ENCODE measurements at places on chromosomes 6 and 20.
A peak's percentile ranks its signal among the peaks of the same experiment; 100 is the strongest.

DNA sequence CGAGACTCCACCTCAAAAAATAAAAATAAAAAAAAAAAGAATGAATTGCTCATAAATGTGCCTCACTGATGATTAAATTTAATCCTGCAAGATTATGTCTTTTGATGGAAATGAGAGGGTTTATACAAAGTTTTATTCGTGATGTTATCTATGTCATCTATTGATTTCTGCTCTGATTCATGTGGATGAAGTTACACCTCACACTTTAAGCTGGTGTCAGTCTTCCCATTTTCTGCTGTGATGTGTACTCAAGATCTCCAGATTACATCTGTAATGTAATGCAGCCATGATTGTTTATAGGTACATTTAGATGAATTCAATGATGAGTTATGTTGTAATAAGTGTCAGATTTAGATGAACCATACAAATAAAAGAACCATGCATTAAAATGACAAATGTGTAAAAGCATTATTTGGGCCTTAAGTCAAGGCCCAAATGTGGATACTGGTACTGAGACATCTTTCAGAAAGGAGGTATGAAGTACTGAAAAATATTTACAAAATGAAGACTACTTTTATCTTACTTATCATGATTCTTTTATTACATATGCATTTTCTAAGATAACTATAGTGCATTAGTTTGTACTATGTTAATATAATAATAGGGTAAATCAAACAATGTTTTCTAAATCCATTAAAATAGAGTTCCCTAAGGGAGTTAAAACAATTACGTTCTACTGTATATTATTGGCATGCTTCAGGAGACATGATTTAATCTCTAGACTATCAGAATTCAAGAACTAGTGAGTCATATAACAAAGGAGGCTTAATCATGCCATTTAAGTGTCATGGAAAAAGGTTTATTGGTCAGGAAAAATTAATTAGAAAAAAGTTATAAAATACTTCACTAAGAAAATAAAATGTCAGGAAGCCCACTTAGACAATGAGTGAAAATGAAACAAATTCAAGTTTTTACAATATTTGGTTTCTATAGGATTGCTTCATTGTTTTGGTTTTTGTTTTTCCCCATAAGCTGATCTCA, 34.5 kb downstream of the HCRTR2 start:
- DNase-seq = no peak

DNA sequence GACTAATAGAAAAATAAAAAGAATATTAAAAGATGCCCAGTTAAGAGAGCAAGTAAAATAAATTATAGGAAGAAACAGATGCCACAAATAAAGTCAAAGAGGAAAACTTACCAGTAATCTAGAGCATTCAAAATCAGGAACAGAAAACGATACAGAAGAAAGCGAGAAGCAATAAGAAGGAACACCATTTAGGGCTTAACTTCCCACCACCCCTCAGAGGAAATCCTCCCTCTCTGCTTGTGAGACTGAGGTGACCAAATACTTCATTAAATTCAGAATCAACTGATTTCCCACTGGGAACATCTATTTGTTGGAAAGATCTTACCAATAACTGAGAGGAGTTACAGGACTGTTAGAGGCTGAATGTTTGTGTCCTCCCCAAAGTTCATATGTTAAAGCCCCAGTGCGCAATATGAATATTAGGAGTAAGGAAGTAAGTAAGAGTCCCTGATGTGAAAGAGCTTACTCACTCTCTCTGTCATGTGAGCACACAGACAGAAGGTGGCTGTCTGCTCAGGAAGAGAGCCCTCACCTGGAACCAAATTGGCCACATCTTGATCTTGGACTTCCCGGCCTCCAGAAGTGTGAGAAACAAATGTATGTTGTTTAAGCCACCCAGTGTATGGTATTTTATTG, 19.5 kb downstream of the KATNA1 start:
- DNase-seq = no peak

DNA sequence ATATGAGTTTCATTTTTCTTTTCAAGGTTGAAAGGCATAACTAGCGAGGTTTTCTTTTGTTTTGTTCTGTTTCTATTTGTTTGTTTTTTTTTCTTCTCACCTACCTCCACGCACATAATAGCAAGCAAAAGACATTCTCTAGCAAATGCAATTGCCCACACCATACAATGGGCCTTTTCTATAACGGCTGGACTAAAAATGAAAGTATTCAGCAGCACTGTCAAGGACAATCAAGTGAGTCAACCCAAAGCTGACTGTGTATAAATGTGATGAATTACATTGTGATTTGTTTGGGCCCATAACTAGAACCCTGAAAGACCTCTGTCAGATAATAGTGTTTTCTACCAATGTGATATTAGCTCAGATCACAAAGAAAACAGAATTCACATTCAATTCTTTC, 496.7 kb downstream of the RNF144B start:
- DNase-seq = no peak

- DNase-seq = peak; percentile 7
Measured at GRCh38 chr6:95923518-95923917, 92.3 kb upstream of the FUT9 start.

DNA sequence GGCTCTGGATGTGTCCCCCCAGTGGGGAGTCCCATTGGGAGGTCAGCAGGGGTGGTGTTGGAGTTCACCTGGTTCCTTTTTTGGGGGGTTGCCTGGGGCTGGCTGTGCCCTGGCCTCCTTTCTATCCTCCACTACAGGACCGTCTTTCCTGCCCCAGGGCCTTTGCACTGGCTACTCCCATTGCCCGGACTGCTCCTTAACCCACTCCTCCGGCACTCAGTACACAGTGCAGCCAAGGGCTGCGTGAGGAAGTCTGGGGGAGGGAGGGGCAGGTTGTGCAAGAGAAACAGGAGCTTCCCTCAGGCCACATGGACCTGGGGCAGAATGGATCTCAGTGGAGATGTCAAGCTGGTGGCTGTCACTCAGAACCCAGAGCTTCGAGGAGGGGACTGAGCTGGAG, 429.3 kb upstream of the SULF2 start:
- DNase-seq = no peak

- DNase-seq = no peak
Measured at GRCh38 chr6:156718647-156719394, 58.4 kb upstream of the ARID1B start.

DNA sequence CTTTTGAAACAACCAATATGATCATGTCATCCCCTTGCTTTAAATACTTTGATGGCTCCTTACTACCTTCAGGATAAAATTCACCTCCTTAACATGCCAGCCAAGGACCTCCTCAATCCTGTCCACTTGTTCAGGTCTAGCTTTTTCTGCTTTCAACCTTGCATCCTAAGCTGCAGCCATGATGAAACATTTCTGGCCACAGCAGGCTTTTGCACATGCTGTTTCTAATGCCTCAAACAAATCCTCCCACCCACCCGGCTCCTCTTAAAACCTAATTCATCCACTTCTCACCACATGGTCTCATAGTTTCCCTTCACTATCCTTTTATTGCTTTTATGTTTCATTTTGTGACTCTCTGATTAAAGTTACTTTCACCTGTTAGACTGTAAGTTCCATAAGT, 124.6 kb downstream of the MYB start:
- DNase-seq = no peak

DNA sequence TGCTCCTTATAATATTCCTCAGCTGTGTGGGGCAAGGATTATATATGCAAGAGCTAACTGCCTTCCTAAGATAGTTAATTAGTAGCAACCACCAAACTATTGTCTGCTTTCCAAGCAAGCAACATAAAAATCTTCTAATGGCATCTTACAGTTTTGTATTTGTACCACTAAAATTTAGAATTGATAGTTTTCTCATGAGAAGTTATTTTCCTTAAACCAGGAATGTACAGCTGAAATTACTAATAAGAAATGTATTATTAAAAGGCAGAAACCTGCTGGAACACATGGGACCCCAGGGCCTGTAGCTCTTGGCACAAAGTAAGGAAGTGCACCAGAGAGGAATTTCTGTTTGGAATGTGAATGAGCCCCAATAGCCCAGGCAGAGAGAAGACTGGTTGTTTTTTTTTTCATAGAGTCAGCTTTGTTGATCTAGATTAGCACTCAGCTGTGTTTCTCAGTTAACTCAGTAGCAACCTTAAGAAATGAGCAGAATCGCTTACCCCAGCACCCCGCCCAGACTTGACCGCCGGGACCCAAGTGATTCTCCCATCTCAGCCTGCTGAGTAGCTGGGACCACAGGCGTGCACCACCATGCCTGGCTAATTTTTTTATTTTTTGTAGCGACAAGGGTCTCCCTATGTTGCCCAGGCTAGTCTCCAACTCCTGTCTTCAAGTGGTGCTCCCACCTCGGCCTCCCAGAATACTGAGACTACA, 2.6 kb downstream of the MGME1 start:
- no peak for DNase-seq

DNA sequence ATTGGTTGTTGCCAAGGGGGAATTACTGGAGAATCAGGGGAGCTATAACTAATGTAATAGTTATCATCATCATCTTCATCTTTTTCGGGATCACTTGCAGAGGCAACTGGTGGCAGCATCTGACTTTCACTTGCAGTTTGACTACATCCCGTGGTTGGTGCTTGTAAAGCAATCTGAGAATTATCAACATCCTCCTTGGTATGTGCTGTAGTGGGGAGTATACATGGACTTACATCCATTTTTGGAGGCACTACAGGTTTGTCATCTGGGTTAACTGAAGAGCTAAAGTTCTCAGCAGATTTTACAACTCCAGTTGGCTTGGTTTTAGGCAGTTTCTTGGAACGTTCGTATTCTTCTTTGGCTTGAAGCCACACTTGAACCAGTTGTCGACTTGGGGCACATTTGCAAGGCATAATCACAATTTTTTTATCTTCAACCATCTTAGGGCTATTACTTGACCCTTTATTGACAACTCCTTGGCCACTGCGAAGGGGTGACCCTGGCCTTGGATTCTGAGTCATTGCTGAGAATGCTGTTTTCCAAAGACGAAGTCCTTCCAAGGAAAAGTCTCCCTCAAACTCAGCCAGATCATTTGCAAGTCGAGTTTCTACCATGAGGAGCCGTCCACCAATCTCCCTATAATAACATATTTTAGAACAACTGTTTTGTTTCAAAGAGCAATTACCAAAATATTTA, 115.5 kb downstream of the REV3L start:
- no peak for DNase-seq

DNA sequence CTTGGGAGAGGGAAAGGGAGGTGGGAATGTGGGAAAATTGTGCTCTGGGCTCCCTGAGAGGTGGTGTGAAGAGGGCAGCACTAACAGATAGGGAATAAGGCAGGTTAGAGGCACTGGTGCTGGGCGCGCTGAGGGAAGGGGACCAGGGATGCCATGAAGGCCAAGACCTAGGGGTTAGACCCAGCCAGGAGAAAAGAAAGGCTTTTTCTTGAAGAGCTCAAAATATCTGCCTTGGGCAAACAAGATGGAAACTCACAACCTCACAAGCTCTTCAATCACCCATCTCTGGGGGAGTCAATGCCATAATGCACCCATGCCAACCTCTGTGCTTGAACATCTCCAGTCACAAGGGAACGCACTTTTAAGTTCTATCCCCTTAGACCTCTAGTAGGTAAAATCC, 363.6 kb upstream of the CHD6 start:
- DNase-seq = no peak

GRCh38 chr20:57040924-57041323, 225.5 kb downstream of the BMP7 start:
- DNase-seq = no peak

- no peak for DNase-seq
Measured at GRCh38 chr20:46708172-46708860, 1.1 kb upstream of the SLC2A10 start.

DNA sequence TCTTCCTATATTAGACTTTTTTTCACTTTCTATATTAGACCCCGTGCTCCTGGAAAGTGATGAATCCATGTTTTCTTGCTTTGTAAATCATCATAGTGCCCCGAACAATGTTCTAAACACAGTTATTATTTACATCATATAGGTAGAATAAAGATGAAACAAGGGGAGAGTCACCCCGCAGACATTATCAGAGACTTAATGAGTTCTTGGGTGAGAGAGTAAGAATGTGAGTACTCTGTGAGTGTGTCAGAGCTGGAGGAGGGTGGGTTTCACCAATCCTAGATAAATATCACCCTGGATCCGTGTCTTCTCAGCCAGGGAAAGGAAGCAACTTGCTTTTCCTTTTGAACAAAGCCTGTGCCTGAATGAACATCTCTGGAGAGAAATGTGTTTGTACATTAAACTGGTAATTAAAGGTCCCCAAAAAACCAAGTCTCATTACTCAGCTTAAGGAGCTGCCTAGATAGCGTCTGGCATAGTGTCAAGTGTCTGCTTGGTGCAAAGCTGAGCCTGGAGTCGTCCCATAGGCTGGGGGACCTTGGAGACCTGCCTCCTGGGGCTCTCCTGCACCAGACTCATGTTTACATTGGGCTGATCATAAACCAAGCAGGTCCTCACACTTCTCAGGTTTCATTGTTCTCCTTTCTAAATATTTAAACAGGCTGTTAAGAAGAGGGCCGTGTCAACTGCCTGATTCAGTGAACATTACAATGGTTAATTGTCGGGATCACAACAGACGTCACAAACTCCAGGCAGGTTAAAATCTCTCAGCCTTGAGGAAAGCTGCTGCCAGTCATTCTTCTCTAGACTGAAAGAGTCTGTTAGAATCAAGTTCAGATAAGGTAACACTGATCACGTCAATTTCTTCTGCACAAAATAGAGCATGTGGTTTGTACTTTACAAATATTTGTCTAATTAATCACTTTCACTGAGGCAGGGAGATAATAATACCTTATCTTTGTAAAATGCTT, 179.7 kb upstream of the MYLIP start:
- DNase-seq = no peak

DNA sequence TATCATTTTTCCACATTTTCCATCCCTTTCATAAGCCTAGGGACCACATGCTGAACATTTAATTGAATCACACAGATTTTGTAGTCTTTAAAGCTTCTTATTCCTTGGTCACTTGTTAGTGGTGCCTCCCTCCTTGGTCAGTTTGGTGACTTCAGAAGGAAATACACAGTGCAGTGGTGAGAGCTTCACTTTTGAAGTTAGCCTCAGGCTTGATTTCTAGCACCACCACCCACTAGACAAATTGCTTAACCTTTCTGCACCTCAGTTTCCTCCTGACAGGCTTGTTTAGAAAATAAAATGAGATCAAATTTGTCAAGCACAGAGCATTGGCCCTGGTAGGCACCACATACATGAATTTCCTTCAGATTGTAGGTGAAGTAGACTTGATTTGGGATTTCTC, 91.7 kb downstream of the FOXO3 start:
- DNase-seq = no peak

GRCh38 chr20:43987531-43987930, 72.9 kb downstream of the TOX2 start:
- DNase-seq = no peak

DNA sequence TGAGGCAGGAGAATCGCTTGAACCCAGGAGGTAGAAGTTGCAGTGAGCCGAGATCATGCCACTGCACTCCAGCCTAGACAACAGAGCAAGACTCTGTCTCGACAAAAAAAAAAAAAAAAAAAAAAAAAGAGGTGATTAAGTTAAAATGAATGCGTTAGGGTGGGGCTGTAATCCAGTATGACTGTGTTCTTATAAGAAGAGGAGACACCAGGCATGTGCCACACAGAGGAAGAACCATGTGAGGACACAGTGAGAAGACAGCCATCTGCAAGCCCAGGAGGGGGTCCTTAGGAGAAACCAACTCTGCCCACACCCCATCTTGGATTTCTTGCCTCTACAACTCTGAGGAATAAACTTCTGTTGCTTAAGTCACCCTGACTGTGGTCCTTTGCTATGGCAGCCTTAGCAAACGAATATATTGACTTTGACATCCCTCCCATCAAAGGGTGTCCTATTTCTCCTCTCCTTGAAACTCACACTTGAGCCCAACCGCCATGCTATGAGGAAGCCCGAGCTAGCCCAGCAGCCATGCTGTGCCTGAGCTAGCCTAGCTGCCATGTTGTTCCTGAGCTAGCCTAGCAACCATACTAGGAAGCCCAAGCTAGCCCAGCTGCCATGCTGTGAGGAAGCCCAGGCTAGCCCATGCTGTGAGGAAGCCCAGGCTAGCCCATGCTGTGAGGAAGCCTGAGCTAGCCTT, 15.8 kb upstream of the PPP1R16B start:
- no peak for DNase-seq

All from DND-41 (cell line).